ENCODE measurements at places on chromosomes 12 and 14. TPM values are rescaled to one million over a fixed set of nuclear protein-coding genes. Genes with fewer than 3 reads are reported as not detected.

The NANOG gene
- total RNA-seq: 0.16 TPM

The CISTR gene
- total RNA-seq: not detected

The KRT3 gene
- total RNA-seq: 0.43 TPM

The SLC15A4 gene
- 12.4 TPM for total RNA-seq

DNA sequence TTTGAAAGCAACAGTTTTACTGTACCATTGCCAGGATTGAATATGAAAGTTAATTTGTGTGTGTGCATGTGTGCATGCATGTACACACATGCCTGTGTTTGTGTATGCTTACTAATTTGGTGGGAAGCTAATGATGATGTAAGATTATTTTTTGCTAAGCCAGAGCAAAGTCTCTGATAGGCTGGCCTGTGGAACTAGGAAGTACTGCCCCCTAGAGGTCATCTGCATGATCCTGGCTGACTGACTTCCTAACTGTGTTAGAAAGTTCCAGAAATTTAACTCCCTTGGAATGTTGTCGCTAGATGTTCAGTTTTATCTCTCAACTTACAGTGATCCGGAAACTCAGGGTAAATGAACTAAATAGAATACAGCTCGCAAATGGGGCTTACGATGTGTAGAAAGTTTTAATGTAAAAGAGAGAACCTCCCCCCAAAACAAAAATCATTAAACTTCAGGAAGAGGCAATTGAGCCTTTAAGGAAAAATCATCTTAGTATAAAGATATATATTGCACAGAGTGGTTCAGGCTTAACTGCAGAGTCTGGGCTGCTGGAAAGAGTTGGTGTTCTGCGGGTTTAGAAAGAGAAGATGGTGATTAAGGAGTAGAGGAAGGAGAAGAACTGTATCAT is 34.3 kb upstream of the SLC38A1 start:
- peak; percentile 8 for DNase-seq

- DNase-seq: no peak
Measured at GRCh38 chr14:59832653-59833294, 37.8 kb downstream of the RTN1 start.

GRCh38 chr14:97273540-97273939 is 476.4 kb downstream of the VRK1 start:
- DNase-seq: no peak

- no peak for DNase-seq
Measured at GRCh38 chr14:71687166-71687831, 244.9 kb upstream of the RGS6 start.
